Thoracic aorta (tissue), 2 donors: ENCODE measurements at places on chromosomes 2 and 18.

DNA sequence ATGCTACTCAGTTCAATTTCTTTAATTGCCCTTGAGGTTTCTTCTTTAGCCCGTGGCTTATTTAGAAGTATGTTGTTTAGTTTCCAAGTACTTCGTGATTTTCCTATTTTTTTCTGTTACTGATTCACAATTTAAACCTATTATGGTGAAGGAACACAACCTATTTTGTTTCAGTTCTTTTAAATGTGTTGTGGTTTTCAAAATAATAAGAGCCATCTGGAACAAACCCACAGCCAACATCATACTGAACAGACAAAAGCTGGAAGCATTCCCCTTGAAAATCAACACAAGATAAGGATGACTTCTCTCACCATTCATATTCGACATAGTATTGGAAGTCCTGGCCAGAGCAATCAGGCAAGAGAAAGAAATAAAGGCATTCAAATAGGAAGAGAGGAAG lies 155.2 kb downstream of the GALNT1 start:
- DNase-seq, result no peak
- H3K4me1 ChIP-seq, result no peaks in the 10 kb centered on the region
- H3K27me3 ChIP-seq, result no peaks in the 10 kb centered on the region
- no peaks in the 10 kb centered on the region for H3K36me3 ChIP-seq
- H3K27ac ChIP-seq, result no peak overlapping the region

- no peak for DNase-seq
- H3K27ac ChIP-seq, result no peak overlapping the region
- H3K36me3 ChIP-seq, result no peaks in the 10 kb centered on the region
- H3K4me1 ChIP-seq, result no peaks in the 10 kb centered on the region
Measured at GRCh38 chr2:177531706-177532105, 139.1 kb downstream of the AGPS start.

DNA sequence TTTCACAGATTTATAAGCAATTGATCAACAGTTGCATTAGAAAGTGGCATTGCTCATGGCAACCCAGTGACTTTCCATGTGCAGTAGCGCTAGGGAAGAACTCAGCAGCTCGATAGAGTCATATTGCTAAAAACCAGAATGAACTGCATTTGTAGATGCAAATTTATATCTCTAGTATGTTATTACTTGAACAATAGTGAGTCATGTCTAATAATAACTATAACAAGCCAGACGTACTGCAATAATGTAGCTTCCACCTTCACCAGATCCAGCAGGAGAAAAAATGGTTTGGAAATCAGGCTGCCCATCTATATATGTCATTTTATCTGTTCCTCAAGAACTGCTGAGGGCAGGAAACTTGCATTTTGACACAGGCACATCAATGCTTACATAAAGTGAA lies 66.5 kb upstream of the FIGN start:
- H3K36me3 ChIP-seq, result no peaks in the 10 kb centered on the region
- H3K4me3 ChIP-seq, result no peak overlapping the region
- no peaks in the 10 kb centered on the region for H3K4me1 ChIP-seq
- no peak overlapping the region for H3K27ac ChIP-seq
- DNase-seq, result no peak

DNA sequence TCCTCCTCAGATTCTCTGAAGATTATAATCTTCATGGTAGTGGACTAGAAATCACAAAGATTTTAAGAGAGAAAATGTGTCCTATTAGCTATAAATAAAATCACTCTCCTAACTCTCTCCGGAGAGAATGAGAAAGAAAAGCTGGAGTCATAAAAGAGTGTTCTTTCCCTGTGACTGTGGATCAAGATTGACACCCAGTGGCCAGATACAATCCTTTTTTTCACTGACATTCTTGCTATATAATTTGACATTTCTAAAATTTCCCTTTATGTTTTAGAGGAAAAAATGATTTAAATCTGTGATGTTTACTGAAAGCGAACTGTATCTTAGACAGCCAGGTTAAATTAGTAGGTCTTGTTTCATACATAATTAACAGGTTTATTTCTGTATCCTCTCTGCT lies 35.4 kb upstream of the LRP2 start:
- H3K4me3 ChIP-seq, result no peak overlapping the region
- no peak overlapping the region for H3K27ac ChIP-seq
- no peaks in the 10 kb centered on the region for H3K4me1 ChIP-seq

DNA sequence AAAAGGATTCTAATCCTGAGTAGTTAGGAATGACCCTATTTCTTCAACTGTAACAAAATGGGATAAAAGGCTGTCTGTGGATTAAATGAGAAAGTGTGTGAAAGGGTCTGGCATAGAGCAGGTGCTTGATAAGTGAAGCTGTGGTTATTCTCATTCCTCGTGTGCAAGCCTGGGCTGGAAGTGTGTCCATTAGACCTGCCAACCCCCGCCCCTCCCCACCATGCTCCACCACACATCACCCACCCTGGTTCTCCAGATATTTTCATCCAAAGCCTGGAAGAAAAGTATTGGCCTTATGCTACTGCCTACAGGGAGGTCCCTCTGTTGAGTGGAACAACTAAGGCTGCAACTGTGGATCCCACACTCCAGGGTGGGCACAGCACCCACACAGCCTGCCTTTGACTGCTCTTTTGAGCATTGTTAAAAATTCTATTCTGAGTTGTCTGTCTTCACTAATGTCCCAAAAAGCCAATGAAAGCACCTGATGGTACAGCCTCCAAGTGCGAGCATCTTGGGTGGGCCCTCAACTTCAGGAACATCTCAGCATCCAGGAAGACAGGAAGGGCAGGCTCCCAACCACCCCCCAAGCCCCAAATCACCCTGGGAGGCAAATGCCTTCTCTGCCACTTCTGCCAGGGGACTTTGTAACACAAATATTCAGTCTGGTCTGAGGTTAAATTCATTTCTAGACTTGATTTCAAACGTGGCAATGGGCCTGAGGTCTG lies 102.8 kb upstream of the PPP1CB start:
- DNase-seq, result no peak
- peak overlapping the region; percentile 95 for H3K27ac ChIP-seq
- H3K4me1 ChIP-seq, result peaks cover 66% of the 10 kb centered on the region
- H3K27me3 ChIP-seq, result no peaks in the 10 kb centered on the region
- no peaks in the 10 kb centered on the region for H3K36me3 ChIP-seq

DNA sequence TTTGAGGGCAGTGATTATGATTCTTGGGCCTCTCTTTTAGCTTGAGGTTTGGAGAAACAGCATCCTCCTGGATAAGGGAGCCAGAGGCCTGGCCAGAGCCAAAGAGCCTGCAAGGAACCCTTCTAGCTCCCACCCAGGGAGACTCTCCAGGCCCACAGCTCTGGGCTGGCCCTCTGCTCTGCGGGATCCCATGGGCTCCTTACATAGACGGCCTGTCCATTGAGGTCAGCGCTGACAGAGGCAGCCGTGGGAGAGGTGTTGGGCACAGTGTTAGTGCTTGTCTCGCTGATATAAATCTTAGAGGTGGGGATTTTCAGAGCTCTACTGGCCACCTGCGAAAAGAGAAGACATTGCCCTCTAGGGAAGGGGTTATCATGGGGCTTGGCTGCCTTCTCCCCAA lies 67.2 kb downstream of the XDH start:
- no peaks in the 10 kb centered on the region for H3K4me1 ChIP-seq
- H3K27me3 ChIP-seq, result no peaks in the 10 kb centered on the region

GRCh38 chr18:61939046-61939674 lies 46.4 kb upstream of the RNF152 start:
- DNase-seq, result no peak
- no peak overlapping the region for H3K4me3 ChIP-seq
- peaks cover 4% of the 10 kb centered on the region for H3K4me1 ChIP-seq
- no peaks in the 10 kb centered on the region for H3K36me3 ChIP-seq

DNA sequence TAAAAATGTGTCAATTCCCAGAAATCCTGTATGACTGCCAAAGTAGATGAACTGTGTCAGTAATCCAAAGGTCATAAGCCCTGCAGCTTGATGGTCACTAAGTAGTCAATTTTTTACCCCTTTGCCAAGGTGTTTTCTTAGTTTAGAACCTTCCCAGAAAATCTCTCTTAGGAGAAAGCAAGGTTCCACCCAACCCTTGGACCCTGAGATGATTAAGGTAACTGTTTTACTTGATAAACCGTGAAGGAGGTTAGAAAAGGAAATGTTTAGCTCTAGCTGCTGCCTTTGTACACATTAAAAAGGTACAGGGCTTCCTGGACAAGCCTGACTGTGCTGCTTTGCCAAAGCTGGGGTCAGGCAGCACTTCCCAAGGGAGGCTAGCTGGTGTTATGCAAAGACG lies 24.4 kb upstream of the LRP2 start:
- H3K4me3 ChIP-seq, result no peak overlapping the region
- DNase-seq, result no peak
- H3K27ac ChIP-seq, result no peak overlapping the region

GRCh38 chr18:49155410-49155809 lies 204.6 kb upstream of the SMAD7 start:
- H3K27ac ChIP-seq, result no peak overlapping the region
- no peaks in the 10 kb centered on the region for H3K27me3 ChIP-seq
- peaks cover 3% of the 10 kb centered on the region for H3K4me1 ChIP-seq
- H3K4me3 ChIP-seq, result no peak overlapping the region
- DNase-seq, result no peak

DNA sequence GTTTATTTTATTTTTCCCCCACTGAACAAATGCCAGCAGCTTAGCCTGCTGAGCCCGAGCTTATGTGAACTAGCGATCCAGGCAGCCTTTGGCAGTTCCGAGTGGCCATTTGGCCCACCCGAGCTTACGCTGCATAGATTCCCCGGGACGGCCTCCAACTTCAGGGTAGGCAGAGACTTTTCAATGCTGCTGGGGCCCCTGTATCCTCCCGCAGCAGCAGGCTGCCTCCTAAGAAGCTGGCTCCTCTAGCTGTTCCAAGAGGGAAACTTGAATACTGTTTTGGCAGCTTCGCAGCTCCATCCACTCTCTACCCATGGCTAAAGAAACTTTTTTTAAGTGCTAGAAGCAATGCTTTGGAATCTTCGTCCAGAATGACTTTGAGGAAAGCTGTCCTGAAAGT lies 295.2 kb downstream of the SS18 start:
- H3K27ac ChIP-seq, result no peak overlapping the region
- H3K4me3 ChIP-seq, result no peak overlapping the region
- H3K4me1 ChIP-seq, result no peaks in the 10 kb centered on the region
- H3K27me3 ChIP-seq, result no peaks in the 10 kb centered on the region
- DNase-seq, result no peak
- H3K36me3 ChIP-seq, result no peaks in the 10 kb centered on the region

DNA sequence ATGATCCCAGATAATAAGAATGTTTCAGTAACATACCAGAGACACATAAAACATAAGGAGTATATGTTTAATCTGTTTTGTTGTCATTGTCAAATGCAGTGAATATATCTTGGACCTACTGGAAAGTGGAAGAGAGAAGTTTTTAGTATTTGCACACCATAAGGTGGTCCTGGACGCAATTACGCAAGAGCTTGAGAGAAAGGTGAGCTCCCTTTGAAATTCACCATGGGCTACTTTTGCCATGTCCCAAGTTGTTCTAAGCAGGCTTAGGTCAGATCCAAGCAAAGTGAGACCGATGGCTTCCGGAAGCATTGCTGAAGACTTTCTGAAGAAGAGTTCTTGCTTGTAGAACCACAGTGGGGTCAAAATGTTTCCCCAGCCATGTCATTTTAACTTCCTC lies 30.8 kb upstream of the RPL37A start:
- H3K27me3 ChIP-seq, result no peaks in the 10 kb centered on the region
- H3K36me3 ChIP-seq, result no peaks in the 10 kb centered on the region
- no peak overlapping the region for H3K27ac ChIP-seq

GRCh38 chr2:161662373-161662772 lies 38.2 kb downstream of the SLC4A10 start:
- no peaks in the 10 kb centered on the region for H3K36me3 ChIP-seq
- no peaks in the 10 kb centered on the region for H3K27me3 ChIP-seq
- no peak overlapping the region for H3K27ac ChIP-seq
- no peak for DNase-seq

GRCh38 chr2:51778806-51779205 lies 746.9 kb upstream of the NRXN1 start:
- H3K4me1 ChIP-seq, result no peaks in the 10 kb centered on the region
- H3K27me3 ChIP-seq, result no peaks in the 10 kb centered on the region
- DNase-seq, result no peak

- no peak overlapping the region for H3K4me3 ChIP-seq
- H3K27me3 ChIP-seq, result no peaks in the 10 kb centered on the region
- H3K27ac ChIP-seq, result no peak overlapping the region
- H3K36me3 ChIP-seq, result no peaks in the 10 kb centered on the region
Measured at GRCh38 chr2:179741317-179741716, 120.1 kb downstream of the ZNF385B start.

- H3K36me3 ChIP-seq, result no peaks in the 10 kb centered on the region
- no peak for DNase-seq
- no peak overlapping the region for H3K4me3 ChIP-seq
- H3K27ac ChIP-seq, result no peak overlapping the region
Measured at GRCh38 chr18:11960743-11961380, 20.4 kb upstream of the IMPA2 start.

DNA sequence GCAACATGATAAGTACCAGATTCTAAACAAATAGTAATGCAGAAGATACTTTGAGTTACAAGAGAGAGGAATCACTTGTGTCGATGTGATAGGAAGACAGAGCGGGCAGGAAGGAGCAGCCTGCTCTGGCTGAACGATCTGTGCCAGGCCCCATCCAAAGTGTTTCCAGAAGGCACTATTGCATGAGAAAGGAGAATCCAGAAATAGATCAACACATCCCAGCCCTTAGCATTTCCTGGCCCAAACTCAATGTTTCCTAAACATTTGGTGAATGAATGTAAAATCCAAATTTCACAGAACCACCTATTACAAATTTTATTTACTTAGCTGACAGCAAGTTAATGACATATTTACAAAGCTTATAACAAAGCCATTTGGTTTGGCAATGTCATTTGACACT lies 257.2 kb downstream of the TXNL1 start:
- no peaks in the 10 kb centered on the region for H3K36me3 ChIP-seq
- no peak for DNase-seq
- H3K27ac ChIP-seq, result no peak overlapping the region
- H3K4me1 ChIP-seq, result peaks cover 4% of the 10 kb centered on the region
- no peak overlapping the region for H3K4me3 ChIP-seq
- H3K27me3 ChIP-seq, result no peaks in the 10 kb centered on the region

GRCh38 chr2:137020452-137021196 lies 255.3 kb downstream of the THSD7B start:
- no peaks in the 10 kb centered on the region for H3K27me3 ChIP-seq
- no peak overlapping the region for H3K4me3 ChIP-seq
- H3K36me3 ChIP-seq, result no peaks in the 10 kb centered on the region
- no peak overlapping the region for H3K27ac ChIP-seq

DNA sequence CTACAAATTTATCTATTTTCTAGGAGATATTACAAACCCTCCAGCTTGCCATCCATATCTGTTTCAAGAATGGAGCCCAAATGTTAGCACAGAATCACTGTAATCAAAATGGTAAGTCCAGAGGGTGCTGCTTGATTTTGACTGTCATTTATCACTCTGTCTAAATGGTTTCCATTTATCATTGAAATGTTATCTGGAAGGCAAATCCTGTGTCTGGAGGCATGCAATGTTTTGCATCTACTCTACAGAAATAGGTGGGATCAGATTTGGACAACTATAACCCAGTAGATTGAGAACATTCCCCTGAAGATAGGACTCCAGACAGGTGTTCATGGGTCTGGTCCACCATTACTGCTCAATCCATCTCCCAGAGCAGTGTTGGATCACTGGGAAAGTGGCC lies 128.7 kb downstream of the MAIP1 start:
- H3K4me1 ChIP-seq, result no peaks in the 10 kb centered on the region
- H3K27me3 ChIP-seq, result no peaks in the 10 kb centered on the region
- no peak for DNase-seq
- H3K36me3 ChIP-seq, result no peaks in the 10 kb centered on the region

- no peak overlapping the region for H3K27ac ChIP-seq
- H3K4me3 ChIP-seq, result no peak overlapping the region
Measured at GRCh38 chr2:59303272-59303671, 1062.1 kb upstream of the FANCL start.
